ENCODE measurements at places on chromosomes 16 and 17. TPM values are rescaled to one million over a fixed set of nuclear protein-coding genes. Genes with fewer than 3 reads are reported as not detected.
A peak's percentile ranks its signal among the peaks of the same experiment; 100 is the strongest.

ADAD2 gene
- total RNA-seq, result not detected

DNA sequence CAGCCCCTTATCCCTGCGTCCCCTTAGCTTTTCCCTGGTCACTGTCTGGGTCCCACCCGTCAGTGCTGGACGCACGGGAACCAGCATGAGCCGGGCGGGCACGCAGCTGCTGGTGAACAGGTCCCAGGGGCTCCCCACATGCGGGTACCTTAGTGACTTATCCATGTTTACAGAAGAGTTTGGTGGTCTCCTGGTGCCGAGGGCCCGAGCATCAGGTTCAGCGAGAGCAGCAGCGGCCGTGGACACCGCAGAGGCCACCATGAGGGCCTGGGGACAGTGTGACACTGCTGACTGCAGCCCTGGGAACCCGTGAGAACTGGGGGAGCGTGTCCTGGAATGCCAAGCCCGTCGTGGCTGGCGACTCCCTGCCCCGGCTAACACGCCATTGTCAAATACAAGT is 6.5 kb downstream of the CD7 start:
- DNase-seq, result no peak

RHBDL1 gene
- total RNA-seq, result 1.9 TPM

HSPB9 gene
- not detected for total RNA-seq

DNA sequence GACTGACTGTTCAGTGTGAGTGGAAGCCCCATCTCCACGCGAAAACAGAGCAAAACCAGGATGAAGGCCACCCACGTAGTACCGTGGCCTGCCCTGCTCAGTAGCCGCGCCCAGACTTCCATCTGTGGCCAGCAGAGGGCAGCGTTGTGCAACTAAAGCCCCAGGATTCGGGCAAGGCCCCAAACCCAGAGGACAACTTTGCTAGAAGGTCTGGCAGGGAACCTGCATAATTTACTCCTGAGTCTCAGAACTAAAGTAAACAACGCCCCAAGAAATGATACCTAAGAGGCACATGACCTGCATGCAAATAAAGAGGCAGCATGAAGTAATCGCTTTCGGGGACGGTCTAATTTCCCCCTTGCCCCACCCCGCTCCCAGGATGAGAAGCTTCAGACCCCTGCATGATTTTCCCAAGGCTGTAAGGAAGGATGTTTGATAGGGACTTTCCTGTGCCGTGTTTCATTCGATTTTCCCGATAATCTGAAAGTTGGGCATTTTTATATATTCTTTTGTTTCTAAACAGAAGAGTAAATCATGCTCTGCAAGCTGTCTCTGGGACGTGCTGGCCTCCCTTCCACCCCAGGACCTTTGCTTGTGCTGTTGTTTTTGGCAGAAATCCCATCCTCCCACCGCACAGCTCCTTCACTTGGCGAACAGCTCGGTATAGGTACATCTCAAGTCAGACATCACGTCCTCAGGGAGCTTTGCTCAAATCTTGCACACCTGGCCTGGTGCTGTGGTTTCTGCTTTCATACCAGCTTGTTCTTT is 18.6 kb downstream of the HSBP1 start:
- DNase-seq, result peak; percentile 70

- DNase-seq, result no peak
These were observed 30.0 kb downstream of the EEF2K start for GRCh38 chr16:22235839-22236745.

TMED6 gene
- total RNA-seq, result not detected

RAB37 gene
- 4.6 TPM for total RNA-seq
